MCF 10A (cell line): ENCODE measurements at places on chromosomes 5 and 9. TPM values are rescaled to one million over a fixed set of nuclear protein-coding genes. Genes with fewer than 3 reads are reported as not detected.
A peak's percentile ranks its signal among the peaks of the same experiment; 100 is the strongest.

GRCh38 chr5:95927927-95928723 is 33.5 kb downstream of the ELL2 start:
- H3K36me3 ChIP-seq, result peaks cover 24% of the 10 kb centered on the region
- no peaks in the 10 kb centered on the region for H3K27me3 ChIP-seq
- no peak for DNase-seq
- H3K4me1 ChIP-seq, result peaks cover 49% of the 10 kb centered on the region

DNA sequence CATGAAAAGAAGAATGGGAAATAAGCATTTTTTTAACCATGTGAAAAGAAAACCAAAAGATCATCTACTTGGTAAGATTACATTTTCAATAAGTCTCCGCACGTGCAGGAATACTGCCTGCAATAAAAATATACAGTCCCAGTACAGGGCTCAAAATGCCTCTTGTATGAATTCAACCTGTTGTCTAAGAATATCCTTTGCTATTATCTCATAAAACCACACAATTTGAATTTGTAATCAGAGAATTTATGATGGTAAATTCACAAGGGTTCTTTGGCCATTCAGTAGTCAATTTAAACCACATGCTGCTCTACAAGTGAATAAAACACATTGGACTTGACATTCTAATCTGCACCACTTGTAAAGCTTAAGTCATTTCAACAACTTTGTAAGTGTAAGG is 46.6 kb downstream of the ST8SIA4 start:
- H3K4me3 ChIP-seq, result no peak overlapping the region
- H3K27me3 ChIP-seq, result no peaks in the 10 kb centered on the region
- no peaks in the 10 kb centered on the region for H3K4me1 ChIP-seq
- DNase-seq, result no peak

DNA sequence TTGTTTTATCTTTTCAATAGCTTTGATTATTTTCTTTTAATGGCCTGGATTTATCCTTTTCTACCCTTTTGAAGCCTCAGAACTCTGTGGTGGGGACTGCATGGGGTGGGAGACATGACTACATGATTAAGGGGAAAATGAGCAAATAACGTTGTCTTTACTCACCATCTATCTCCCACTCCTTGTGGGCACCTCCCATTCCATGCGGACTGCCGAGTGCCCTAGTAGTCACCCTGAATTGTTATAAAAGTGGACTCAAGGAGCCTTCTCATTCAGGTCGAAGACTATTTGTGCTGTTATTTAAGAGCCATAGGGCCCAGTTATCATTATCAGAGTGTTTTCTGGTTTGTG is 281.8 kb downstream of the MLLT3 start:
- H3K36me3 ChIP-seq, result no peaks in the 10 kb centered on the region
- H3K4me1 ChIP-seq, result no peaks in the 10 kb centered on the region
- no peak for DNase-seq
- H3K4me3 ChIP-seq, result no peak overlapping the region
- no peaks in the 10 kb centered on the region for H3K27me3 ChIP-seq
- no peak overlapping the region for H3K27ac ChIP-seq

- H3K4me1 ChIP-seq, result peaks cover 9% of the 10 kb centered on the region
- H3K27me3 ChIP-seq, result no peaks in the 10 kb centered on the region
- no peak overlapping the region for H3K27ac ChIP-seq
- peak; percentile 83 for DNase-seq
- no peaks in the 10 kb centered on the region for H3K36me3 ChIP-seq
- H3K4me3 ChIP-seq, result no peak overlapping the region
Observed at GRCh38 chr5:139495638-139496435, 13.3 kb upstream of the STING1 start.

- H3K27me3 ChIP-seq, result peaks cover 14% of the 10 kb centered on the region
- no peaks in the 10 kb centered on the region for H3K36me3 ChIP-seq
- H3K4me1 ChIP-seq, result no peaks in the 10 kb centered on the region
- no peak for DNase-seq
- H3K27ac ChIP-seq, result no peak overlapping the region
Observed at GRCh38 chr5:6470672-6471071, 22.0 kb downstream of the UBE2QL1 start.

Gene MLANA
- not detected in 2 replicates for total RNA-seq
